ENCODE measurements at places on chromosomes 7 and 10. TPM values are rescaled to one million over a fixed set of nuclear protein-coding genes. Genes with fewer than 3 reads are reported as not detected.

TSPAN13 gene
- total RNA-seq: 120 TPM

OR6B1 gene
- total RNA-seq: not detected

ARHGAP21 gene
- 83.1 TPM for total RNA-seq

PHYHIPL gene
- not detected for total RNA-seq

DNA sequence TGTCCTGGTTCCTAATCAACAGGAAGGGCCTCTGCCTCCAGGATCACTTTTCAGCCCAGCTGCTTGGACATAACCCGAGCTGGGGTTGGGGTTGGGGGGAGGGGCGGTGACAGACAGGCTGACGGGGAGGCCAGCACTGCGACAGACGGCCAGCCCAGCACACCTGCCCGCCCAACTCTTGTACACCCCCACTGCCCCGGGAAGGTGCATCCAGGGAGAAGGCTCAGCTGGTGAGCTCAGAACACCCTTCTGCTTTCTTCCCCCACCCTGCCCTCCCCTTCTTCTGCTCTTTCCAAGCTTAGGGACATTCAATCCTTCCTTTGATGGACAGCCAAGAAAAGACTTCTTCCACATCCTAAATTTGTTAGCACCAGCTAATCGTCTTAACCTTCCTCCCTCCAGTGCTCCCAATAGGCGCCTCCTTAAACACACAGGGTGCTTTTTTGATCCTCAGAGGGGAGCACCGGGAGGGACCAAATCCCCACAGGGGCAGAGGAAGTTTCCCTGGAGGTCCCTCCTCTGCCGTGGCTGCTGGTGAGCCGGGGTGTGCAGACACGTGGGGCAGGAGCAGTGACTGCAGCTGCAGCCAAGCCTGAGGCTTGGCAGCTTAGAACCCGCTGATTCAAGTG, 44.7 kb downstream of the COL13A1 start:
- no peak overlapping the region for H3K4me3 ChIP-seq
- H3K36me3 ChIP-seq: no peaks in the 10 kb centered on the region
- peaks cover 10% of the 10 kb centered on the region for H3K4me1 ChIP-seq

- no peaks in the 10 kb centered on the region for H3K27me3 ChIP-seq
- H3K36me3 ChIP-seq: no peaks in the 10 kb centered on the region
- no peak overlapping the region for H3K27ac ChIP-seq
These were observed 20.9 kb upstream of the PARD3 start for GRCh38 chr10:34835908-34836508.

DNA sequence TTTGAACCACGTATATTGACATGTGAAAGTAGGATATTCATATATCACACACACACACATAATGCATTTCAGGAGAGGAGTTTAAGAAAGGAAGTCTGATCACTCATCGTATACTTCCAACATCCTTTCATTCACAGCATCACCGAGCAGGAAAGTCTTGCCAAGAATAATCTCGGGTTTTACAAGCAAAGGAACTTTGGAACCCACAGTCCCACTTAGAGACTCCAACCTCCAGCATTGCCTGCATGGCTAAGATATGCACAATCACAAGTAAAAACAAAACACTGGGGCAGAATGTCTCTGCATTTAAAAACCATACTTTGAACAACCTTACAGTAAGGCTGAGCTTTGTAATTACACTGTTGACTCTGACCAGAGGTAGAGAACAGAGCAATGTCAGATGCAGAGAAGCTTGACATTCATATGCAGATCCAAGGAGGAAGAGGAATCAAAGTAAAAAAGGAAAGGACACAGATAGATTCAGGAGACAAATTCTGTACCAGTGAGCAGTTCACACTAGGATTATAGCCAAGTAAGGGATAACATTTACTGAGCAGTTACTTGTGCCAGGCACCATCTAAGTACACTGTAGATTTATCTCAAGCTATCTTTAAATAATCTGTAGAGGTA, 14.8 kb downstream of the THSD7A start:
- H3K36me3 ChIP-seq: no peaks in the 10 kb centered on the region
- no peak overlapping the region for H3K27ac ChIP-seq
- no peaks in the 10 kb centered on the region for H3K27me3 ChIP-seq

DNA sequence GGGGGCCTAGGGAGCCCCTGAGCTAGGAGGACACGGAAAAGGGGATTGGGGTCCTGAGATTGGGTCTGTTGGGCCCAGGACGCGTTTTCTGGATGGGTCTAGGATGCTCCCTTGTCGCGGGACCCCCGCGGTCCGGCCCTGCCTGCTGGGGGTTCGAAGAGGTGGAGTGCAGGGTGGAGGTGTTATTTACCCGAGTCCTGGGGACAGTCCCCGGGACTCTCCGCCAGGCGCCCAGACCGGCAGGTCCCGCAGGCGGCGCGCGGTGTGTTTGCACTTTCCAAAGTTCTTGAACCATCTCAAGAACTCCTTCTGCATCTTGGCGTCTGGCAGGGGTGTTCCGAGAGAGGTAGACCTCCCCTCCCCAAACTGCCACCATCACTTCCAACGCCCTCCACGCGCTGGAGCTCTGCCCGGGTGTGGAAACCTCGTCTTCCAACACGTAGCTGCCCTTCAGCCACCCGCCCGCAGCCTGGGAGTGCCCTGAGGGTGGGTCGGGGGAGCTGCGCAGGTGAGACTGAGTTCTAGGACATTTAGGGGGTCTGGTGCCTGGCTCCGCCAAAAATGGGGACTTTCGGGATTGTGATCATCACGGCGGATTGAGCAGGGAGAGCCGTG, 569 bp downstream of the CAV1 start:
- peak overlapping the region; percentile 76 for H3K4me3 ChIP-seq
- DNase-seq: peak; percentile 79
- peak overlapping the region; percentile 92 for H3K27ac ChIP-seq
- H3K27me3 ChIP-seq: peaks cover 10% of the 10 kb centered on the region

DNA sequence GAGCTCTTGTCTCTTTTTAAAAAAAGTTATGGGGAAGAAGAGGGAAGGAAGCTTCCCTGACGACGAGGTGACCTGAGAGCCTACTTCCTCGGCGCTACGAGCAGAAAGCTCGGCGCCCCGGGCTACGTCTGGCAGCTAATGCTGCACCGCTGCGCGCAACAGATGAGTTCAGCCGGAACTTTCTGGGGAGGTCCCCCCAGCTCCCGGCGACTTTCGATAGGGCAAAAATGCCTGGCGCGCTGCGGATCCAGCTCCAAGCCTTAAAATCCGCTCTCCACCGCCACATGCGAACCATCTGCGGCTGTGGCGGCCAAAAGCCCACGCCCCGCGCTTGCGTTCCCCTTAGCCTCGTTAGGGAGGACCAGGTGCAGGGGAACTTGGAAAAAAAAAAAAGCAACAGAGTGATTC, 621 bp downstream of the P4HA1 start:
- H3K4me3 ChIP-seq: peak overlapping the region; percentile 93
- H3K4me1 ChIP-seq: peaks cover 22% of the 10 kb centered on the region
- H3K27me3 ChIP-seq: no peaks in the 10 kb centered on the region
- peak overlapping the region; percentile 94 for H3K27ac ChIP-seq
- DNase-seq: peak; percentile 79

DNA sequence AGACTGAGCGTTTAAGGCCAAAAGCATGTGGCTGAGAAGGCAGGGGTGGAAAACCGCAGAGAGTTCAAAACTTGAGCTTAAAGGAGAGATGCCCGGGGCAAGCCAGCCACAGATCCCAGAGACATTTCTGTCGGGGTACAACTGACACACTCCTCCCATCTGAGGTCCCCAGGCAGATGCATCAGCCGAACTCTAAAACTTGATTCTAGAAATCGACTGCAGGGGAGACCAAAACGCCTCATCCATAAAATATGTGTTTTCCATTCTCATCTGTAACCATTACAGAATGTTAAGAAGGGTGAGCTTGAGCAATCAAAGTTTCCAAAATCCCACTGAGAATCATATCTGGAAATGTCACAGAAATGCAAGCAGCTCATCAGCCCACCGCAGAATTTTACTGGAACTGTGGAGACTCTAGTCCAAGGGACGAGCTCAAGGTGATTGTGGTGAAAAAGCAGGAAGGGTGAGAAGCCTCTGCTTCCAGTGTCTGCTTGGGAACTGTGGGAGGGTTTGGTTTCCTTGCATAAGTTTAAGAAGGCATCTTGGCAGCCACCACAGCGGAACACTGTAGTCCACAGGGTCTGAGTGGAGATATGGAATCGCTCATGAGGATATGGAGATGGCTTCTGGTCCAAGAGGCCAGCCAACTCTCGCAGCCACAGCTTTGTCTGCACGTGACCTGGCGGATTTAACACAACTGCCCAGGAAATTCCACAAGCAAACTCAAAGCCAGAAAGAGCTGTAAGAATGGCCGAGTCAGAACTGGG, 249.2 kb downstream of the SFMBT2 start:
- H3K27ac ChIP-seq: no peak overlapping the region
- no peak overlapping the region for H3K4me3 ChIP-seq

- H3K27me3 ChIP-seq: no peaks in the 10 kb centered on the region
- H3K36me3 ChIP-seq: no peaks in the 10 kb centered on the region
- H3K27ac ChIP-seq: no peak overlapping the region
- no peak for DNase-seq
- H3K4me3 ChIP-seq: no peak overlapping the region
These were observed 133.3 kb upstream of the LANCL2 start for GRCh38 chr7:55231736-55232280.

DNA sequence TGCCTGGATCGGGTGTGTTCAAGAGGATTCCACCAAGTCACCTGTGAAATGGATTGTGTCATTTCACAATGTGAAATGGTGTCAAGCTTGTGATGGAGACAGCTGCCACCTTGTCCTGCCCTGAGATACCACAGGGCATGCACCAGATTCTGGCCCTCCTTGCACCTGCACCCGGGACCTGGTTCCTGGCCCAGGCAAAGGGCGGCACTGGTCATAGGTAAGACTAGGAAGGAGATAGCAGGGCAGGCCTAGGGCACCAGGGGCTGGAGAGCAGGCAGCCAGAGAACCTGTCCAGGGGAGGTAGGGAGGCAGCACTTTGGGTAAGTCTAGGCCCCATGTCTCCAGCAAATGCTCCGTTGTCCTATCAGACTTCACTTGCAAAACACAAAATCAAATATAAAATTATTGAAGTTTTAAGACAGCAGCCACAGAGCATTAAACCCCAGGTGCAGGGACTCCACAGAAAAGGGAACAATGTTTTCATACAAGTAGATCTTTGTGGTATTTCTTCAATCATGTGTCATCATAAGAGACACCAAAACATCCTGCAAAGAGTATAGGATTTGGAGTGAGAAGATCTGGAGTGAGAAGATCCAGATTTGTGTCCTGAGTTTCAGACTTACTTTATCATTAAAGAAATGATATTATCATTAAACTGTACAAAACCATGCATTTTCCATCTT, 22.7 kb upstream of the ZNF800 start:
- no peaks in the 10 kb centered on the region for H3K27me3 ChIP-seq
- no peak overlapping the region for H3K27ac ChIP-seq
- no peaks in the 10 kb centered on the region for H3K4me1 ChIP-seq
- H3K4me3 ChIP-seq: no peak overlapping the region

DNA sequence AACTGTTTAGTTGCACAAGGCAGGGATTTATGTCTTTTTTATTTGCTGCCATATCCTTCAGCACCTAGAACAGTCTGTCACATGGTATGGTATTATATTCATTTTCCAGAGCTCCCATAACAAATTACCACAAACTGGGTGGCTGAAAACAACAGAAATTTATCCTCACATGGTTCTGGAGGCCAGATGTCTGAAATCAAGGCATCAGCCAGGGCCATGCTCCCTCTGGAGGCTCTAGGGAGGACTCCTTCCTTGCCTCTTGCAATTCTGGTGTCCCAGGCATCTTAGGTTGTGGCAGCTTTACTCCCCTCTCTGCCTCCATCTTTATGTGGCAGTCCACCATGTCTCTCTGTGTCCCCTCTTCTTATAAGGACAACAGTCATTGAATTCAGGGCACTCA, 43.1 kb downstream of the MET start:
- peaks cover 24% of the 10 kb centered on the region for H3K4me1 ChIP-seq
- H3K36me3 ChIP-seq: no peaks in the 10 kb centered on the region
- no peak for DNase-seq
- no peak overlapping the region for H3K27ac ChIP-seq
- H3K4me3 ChIP-seq: no peak overlapping the region

DNA sequence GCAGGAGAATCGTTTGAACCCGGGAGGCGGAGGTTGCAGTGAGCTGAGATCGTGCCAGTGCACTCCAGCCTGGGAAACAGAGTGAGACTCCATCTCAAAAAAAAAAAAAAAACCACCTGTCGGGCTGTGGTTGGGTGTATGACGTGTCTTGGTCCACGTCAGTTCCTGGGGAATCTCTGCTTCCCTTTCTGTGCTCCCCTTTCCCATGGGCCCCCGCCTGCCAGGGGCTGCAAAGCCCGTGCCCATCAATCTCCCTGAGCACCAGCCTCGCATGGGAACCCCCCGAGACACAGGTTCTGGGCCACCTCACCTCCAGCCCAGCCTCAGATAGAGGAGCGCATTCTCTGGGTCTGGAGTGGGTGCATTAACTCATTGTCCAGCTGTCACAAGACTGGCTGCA, 2.3 kb upstream of the SH2B2 start:
- H3K4me3 ChIP-seq: no peak overlapping the region
- no peaks in the 10 kb centered on the region for H3K36me3 ChIP-seq
- DNase-seq: no peak
- H3K27me3 ChIP-seq: no peaks in the 10 kb centered on the region
- H3K27ac ChIP-seq: no peak overlapping the region

DNA sequence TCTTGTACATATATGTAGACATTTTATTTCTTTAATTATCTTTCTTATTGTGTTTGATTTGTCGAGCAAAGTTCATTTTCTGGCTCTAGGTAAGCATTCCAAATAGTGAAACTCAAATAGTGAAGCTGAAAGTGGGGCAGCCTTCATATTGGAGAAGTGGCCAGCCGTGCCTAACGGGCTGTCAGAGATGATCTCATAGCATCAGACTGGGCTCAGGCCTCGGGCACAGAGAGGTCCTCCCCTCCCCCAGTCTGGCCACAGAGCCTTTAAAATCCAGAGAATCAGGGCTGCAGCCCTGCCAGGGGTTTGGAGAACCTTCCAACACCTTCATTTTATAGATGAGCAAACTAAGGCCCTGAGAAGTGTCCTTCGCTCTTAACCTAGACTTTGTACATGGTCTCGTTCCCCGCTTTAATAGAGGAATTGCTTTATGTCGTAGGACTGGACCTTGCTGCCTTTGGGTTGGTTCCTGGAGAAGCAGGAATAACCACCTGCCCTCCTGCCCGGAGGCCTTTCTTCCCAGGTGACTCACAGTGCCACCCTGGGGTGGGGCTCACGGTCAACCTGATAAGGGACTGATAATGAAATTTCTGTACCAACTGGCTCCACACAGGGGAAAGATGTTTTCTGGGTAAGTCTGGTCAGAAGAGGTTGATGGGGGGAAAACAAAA, 7.3 kb downstream of the TSPAN15 start:
- DNase-seq: peak; percentile 68
- no peaks in the 10 kb centered on the region for H3K36me3 ChIP-seq
- H3K4me3 ChIP-seq: no peak overlapping the region
- peaks cover 56% of the 10 kb centered on the region for H3K4me1 ChIP-seq
- peak overlapping the region; percentile 57 for H3K27ac ChIP-seq

DNA sequence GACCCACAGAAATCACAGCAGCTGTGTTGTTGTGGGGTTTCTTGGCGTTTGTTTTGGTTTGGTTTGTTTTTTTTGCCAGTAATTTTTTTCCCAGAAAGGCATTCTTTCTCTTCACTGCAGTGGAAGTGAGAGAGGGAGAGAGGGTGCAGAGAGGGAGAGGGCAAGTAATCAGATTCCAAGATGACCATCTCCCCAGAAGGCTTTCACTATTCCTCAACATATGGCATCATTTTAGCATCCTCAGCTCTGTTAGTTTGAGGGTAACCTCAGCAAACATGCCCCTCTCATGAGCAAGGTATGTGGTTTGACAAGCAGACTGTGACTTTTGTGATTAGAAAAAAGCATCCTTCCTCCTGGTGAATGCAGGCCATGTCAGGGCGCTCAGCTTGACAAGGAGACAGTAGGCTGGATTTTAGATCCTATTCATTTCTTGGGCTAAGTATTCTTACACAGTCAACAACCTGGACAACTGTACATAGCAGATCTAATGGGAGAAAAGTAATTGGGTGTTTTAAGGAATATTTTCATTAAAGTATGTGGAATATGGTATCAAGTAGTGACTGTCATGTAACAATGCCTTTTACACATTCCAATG, 86.3 kb upstream of the PIK3CG start:
- no peaks in the 10 kb centered on the region for H3K4me1 ChIP-seq
- no peak overlapping the region for H3K27ac ChIP-seq
- H3K27me3 ChIP-seq: no peaks in the 10 kb centered on the region
- DNase-seq: no peak

All from lower lobe of right lung (tissue), 2 donors.